ENCODE measurements at places on chromosomes 3 and 15.

DNA sequence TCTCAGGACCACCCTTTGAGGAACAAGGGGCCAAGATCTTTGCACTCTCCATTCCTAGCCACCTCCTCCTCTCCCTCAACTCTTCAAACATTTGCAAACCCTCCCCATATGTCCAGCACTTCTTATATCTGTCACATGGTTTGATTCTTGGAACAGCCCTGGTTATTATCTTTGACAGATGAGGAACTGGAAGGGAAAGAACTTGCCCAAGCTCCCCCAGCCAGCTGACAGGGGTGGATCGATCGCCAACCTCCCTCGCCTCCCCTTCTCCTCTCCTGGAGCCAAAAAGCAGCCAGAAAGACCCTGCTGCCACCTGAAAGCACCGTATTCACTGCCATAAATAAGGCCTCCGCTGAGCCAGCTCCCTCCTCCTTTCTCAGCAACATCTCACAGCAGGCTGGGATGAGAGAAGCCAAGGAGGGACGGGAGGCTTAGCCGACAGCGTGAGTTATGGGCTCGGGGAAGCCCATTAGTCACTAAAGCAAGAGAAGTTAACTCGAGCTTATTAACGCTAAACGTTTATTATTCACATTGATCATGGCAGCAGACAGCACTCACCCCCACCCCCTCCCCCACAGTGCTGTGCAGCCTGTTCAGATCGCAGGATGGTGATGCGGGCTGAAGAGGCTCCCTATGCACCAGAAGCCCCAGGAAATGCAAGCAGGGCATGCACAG, 22.2 kb upstream of the FGD5 start:
- DNase-seq: no peak

DNA sequence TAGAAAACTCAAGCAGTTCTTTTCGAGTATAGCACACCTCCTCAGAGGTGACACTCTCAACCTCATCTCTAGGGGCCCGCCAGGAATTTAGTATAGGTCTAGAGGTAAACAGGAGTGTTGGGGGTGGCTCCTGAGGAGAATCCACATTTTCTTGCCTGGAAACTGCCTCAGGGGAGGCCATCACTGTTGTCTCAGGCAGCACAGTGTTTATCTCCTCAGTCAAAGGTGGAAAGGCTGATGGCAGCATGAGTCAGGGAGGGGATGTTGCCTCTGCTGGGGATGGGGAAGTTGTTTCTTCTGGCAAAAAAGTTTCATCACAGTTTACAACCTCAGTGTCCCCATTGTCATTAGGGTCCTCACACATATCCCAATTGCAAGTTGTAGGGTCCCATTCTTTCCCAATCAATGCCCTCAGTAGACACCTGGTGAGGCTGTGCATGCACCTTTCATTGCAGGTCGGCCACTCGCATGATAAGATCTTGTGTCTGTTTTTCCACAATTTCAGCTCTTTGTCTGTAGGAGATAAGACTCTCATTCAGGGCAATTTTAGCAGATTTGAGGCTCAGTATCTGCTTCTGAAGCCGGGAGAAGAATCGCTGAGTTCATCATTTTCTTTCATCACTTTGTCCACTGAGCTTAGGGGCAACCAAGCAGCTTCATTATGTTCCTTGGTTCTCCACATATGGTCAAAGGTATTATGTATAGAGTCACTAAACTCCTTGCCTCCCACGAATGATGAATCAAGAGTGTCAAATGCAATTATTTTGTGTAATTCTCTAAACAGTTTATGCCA, 25.8 kb downstream of the NAALADL2 start:
- DNase-seq: no peak

DNA sequence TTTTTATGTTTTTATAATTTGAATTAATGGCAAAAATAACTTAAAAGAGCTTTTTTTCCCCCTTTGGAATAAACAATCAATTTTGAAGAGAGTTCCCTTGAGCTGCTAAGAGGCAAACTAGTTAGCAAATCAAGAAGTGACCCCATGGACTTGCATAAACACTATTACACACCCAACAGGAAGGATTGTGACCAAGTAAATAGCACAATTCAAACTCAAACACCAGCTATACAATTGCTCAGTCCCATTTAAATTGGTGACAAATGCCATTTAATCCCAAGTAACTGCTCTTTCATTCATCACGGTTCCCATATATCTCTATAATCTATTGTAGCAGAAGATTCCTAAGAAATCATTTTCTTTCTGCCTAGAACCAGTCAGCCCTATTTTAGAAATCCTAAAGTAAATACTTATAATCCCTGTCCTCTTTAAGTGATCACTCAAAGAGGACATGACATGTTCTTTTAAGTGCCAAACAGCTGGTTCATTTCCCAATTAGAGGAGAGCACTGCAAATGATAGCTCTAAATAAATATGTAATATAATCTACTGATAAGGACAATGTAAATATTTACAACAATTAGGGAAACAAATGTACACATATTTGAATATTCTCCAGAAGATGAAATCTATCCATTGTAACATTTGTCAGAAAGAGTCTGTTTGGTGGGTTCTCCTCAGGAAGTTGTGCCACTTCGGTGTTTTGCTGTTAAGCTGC, 137.8 kb upstream of the ADAMTS9 start:
- no peak for DNase-seq

DNA sequence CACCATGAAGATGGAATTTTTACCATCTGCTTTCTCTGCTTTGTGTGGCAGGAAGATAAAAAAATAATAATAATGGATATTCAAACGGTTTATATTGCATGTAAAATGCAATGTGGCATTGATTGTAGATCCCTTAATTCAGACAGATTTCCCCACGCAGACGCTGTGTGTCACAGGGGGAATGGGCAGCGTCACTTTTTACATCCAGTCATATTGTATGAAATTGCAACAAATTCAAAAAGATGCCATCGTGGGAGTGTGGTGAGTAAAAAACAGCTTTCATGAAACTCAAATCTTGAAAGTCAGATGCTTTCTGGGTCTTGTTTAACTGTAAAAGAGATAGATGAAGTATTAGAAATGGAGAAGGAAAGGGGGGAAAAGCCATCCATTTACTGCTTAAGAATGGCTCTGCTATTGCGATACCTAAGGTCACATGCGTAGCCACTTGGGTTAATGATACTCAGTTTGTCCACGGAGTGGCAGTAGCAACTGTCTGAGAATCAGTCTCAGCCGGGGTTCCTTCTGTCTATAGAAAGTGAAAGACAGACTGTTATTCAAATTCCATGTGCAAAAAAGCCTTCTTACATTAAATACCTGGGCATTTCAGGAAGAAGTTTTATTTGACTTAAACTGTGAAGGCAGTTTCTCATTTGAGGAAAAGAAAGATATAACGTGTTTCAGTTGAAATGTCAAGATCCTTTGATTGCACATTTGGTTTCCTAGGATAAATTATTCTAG, 28.5 kb downstream of the BTD start:
- peak; percentile 86 for DNase-seq

GRCh38 chr15:90593499-90594158, 63.9 kb downstream of the CRTC3 start:
- no peak for DNase-seq

- DNase-seq: no peak
These were observed 3.9 kb downstream of the RTP3 start for GRCh38 chr3:46501702-46502101.

- DNase-seq: peak; percentile 34
These were observed 79.3 kb upstream of the ALDH1L1 start for GRCh38 chr3:126259411-126260391.

DNA sequence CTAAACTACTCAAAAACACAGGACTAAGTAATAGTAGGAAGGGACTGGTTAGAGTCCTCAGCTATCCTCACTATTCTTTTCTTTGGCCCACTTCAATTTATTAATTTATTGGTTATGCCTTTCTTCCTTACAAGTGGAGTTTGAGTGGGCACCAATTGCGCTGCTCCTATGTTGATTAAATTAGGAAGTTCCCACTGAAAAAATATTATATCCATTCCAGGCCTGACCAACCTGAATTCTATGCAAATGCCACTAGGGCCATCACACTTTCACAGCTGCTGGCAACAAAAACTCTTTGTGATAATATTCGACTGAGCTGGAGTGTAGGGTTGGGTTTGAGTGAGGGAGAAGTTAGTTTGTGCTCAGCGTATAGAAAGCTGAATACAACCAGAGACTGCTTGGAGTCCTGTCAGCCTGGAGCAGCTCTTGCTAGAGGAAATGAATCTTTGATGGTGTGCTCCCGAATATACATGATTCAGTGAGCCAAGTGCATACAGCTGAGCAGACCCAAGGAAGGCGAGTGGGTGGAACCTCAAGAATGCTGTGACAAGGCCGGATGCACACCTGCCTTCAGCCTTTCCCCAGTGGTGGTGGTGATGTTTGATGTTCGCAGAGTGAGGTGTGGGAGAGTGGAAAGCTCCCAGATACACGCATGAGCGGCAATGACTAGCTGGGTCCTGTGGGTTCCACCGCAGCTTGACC, 1.5 kb downstream of the ARHGEF3 start:
- no peak for DNase-seq

- DNase-seq: no peak
These were observed 28.4 kb downstream of the PXYLP1 start for GRCh38 chr3:141259821-141260629.

GRCh38 chr3:184338511-184338945, 1.1 kb downstream of the FAM131A start:
- DNase-seq: peak; percentile 86

- DNase-seq: no peak
These were observed 27.1 kb downstream of the C15orf39 start for GRCh38 chr15:75228787-75229186.

- no peak for DNase-seq
These were observed 4.4 kb upstream of the XIRP1 start for GRCh38 chr3:39196671-39197356.

DNA sequence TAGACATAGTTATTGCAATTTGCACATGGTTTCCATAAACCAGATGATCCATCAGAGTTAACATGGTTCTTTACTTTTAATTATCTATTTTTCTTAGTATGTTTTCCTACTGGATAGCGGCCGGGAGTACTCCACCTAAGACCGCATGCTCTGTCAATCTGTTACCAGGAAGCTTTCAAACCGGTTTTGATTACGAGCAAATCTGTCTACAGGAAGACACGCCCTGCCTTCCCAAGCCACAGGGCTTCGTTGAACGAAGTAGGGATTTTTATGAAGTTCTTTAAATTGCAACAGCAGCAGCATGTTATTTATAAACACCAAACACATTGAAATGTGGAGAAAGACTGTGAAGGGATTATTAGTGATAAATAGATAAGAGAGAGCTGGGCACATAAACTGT, 283.3 kb upstream of the ROBO2 start:
- DNase-seq: no peak

DNA sequence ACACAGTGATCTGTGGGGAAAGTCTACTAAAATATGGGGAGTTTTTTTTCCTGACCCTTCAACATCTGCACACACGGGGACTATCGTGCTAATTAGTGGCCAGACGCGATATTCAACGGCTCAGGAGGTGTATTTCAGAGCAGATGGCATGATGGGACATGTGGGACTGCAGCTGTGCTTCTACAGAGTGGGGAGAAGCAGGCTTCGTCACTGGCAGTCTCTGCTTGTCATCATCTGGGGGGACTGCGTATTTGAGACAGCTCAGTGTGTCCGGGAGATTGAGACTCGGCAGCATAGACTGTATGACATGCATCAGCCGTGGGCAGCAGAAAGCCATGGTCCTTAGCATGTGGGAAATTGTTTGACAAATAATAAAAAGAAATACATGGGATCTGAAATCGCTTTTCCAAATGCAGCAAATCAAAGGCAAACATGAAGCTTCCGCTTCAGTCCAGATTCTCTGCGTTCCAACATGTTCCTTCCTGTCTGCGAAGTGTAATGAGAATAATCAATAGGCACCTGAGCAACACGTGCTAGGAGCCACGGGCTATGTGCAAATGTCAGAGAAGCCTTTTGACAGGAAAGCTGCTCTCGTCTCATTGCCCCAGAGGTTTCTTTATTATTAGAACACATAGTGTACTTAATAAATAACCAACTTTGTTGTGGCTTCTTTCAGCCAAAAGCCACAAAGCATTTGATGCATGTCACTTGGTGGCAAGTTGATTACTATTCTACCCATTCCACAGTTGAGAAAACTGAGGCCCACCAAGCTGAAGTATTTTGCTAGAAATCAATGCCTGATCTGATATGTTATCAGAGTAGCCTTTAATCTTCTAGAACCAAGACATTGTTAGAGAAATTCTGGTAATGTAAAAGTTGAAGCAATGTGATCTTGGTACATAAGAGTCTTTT, 276.3 kb downstream of the RYR3 start:
- no peak for DNase-seq

All from amniotic epithelial cell (primary cell).